ENCODE measurements at places on chromosomes 11 and 22. TPM values are rescaled to one million over a fixed set of nuclear protein-coding genes. Genes with fewer than 3 reads are reported as not detected.

NLRP14 gene
- not detected for total RNA-seq

DNA sequence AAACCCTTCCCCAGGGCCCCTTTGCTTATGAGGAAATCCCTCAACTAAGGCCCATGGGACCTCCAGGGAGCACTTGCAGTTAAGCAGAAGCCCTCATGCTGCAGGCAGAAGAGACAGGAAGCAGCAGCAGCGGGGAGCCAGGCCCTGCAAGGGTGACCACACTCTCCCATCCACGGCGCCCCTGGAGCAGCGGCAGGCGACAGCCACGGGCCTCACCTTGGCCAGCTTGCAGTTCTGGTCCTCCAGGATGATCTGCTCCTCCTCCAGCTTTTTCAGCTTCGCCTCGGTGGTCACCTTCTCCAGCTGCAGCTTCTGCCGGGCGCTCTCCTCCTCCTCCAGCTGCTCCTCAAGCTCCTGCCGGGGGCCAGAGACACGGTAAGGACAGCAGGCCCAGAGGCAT lies 47.0 kb downstream of the APOL1 start:
- H3K4me3 ChIP-seq, result no peak overlapping the region
- peaks cover 97% of the 10 kb centered on the region for H3K36me3 ChIP-seq
- H3K4me1 ChIP-seq, result peaks cover 40% of the 10 kb centered on the region

DNA sequence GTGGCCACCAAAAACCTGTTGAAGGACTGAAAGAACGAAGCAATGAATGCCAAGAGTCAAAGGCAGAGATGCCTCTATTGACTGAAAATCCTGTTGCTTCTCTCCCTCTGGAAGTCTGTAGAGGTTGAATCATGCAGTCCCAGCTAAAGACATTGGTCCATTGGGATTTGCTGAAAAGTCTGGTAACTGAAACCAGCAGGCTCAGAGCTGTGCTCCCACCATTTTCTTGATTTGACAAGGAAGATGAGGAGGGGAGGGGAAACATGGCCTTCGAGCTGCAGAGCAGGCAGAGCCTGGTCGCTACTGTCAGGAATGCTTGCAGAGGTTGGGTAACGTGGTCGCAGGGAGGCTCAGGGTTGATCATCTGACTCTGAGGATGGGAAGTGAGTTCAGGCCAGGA lies 72.8 kb upstream of the CSNK2A3 start:
- peaks cover 39% of the 10 kb centered on the region for H3K4me1 ChIP-seq
- no peak for DNase-seq
- H3K27me3 ChIP-seq, result no peaks in the 10 kb centered on the region
- H3K4me3 ChIP-seq, result no peak overlapping the region
- peaks cover 12% of the 10 kb centered on the region for H3K36me3 ChIP-seq

TMEM121B gene
- total RNA-seq, result 0.50 TPM

GRCh38 chr22:36225333-36225922 lies 13.9 kb downstream of the APOL2 start:
- H3K27me3 ChIP-seq, result no peaks in the 10 kb centered on the region
- DNase-seq, result no peak
- no peak overlapping the region for H3K27ac ChIP-seq

GRCh38 chr11:30605036-30605605 lies 19.0 kb upstream of the MPPED2 start:
- H3K4me3 ChIP-seq, result no peak overlapping the region
- H3K27ac ChIP-seq, result no peak overlapping the region
- DNase-seq, result no peak

GRCh38 chr11:95415837-95416304 lies 184.9 kb upstream of the SESN3 start:
- no peak overlapping the region for H3K27ac ChIP-seq
- H3K36me3 ChIP-seq, result no peaks in the 10 kb centered on the region
- no peak for DNase-seq
- H3K4me3 ChIP-seq, result no peak overlapping the region

GRAP2 gene
- total RNA-seq, result 5.8 TPM

GRCh38 chr11:78560153-78560552 lies 14.5 kb downstream of the NARS2 start:
- no peak overlapping the region for H3K4me3 ChIP-seq
- peaks cover 26% of the 10 kb centered on the region for H3K4me1 ChIP-seq
- no peak for DNase-seq
- no peaks in the 10 kb centered on the region for H3K27me3 ChIP-seq

DNA sequence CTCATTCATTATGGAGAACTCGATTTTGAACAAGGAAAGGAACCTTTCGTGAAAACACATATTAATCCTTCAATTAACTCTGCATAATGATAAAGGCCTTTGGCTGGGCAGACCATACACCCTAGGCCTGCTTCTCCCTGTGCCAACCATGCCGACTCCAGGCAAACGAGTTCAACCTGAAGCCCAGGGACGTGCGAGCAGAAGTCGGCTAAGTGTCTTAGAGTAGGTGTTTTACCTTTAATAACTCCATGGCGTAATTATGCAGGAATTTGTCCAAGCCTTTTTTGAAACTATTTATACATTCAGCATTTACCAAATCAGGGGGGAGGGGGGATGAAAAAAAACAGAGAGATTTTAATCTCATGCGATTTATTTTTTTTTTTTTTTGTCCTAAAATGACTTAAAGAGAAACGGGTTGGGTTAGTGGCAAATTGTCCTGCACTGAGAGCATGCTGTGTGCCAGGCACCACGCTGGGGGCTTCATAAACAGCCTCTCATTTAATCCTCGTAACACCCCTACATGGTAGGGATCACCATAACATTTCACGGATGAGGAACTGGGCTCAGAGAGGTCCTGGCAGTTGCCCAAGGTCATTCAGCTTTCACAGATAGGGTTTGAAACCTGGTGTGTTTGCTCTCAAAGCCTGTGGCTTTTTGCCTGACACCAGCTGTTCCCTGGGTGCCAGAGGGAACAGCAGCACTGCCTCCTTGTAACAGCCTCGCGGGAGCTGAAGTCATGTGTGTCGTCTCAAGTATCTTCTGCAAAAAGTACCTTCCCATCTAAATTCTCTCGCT lies 423.9 kb downstream of the MN1 start:
- no peak overlapping the region for H3K27ac ChIP-seq
- no peak overlapping the region for H3K4me3 ChIP-seq
- peak; percentile 45 for DNase-seq
- H3K36me3 ChIP-seq, result no peaks in the 10 kb centered on the region
- peaks cover 5% of the 10 kb centered on the region for H3K27me3 ChIP-seq
- no peaks in the 10 kb centered on the region for H3K4me1 ChIP-seq

DGCR6 gene
- total RNA-seq, result 2.5 TPM

C22orf31 gene
- not detected for total RNA-seq

- H3K36me3 ChIP-seq, result peaks cover 8% of the 10 kb centered on the region
- peaks cover 6% of the 10 kb centered on the region for H3K4me1 ChIP-seq
- no peak overlapping the region for H3K4me3 ChIP-seq
- no peaks in the 10 kb centered on the region for H3K27me3 ChIP-seq
These were observed 17.1 kb upstream of the TFIP11 start for GRCh38 chr22:26529345-26529744.

- peak; percentile 95 for DNase-seq
- no peak overlapping the region for H3K27ac ChIP-seq
- peak overlapping the region; percentile 42 for H3K4me3 ChIP-seq
- peaks cover 57% of the 10 kb centered on the region for H3K27me3 ChIP-seq
- no peaks in the 10 kb centered on the region for H3K36me3 ChIP-seq
- peaks cover 26% of the 10 kb centered on the region for H3K4me1 ChIP-seq
These were observed 1.1 kb downstream of the CALCB start for GRCh38 chr11:15074206-15075161.

GRCh38 chr11:116727990-116728389 lies 44.8 kb downstream of the BUD13 start:
- no peak for DNase-seq
- H3K27ac ChIP-seq, result no peak overlapping the region
- no peak overlapping the region for H3K4me3 ChIP-seq
- H3K4me1 ChIP-seq, result peaks cover 6% of the 10 kb centered on the region
- no peaks in the 10 kb centered on the region for H3K36me3 ChIP-seq
- no peaks in the 10 kb centered on the region for H3K27me3 ChIP-seq

DNA sequence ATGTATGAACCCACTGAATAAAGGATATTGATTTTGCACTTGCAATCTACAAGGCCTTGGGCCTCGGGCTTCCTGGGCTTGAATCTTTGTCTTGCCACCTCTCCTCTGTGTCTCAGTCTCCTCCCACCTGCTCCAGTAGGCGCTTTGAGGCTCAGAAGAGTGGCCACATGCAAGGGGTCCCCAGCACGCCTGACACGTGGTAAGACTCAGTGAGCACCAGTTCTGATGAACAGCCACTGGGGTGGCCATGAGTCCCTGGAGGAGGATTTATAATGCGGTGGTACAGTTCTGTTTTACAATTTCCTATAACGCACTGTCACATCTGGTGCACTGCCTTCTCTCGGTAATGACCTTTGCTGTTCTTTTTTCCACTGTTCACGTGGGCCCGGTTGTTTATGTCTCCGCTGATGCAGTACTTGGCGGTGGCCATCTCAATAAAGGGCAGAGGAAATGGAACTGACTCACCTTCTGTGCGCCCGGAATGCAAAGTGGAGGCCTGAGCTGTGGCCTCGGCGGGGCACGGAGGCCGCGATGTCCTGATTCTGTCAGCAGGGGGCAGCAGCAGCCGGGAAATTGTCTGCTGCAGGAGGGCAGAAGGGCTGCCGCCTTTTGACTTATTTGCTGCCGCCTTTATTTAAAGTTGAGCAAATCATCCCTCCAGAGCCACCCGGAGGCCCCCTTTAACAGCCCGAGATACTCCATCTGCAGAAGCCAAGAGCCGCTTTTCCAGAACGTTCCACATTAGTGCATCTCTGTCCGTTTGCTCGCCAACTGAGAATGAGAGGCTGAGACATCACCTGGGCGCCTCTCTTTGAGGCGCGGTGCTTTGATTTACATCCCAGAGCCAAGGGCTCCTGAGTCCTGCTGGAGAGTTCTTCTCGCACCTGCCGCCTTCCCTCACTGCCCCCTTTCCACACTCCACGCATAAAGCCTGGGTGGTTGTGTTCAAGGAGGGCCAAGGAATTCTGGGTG lies 6.0 kb upstream of the IFT27 start:
- H3K27me3 ChIP-seq, result peaks cover 3% of the 10 kb centered on the region
- no peaks in the 10 kb centered on the region for H3K36me3 ChIP-seq
- peak; percentile 95 for DNase-seq
- no peak overlapping the region for H3K4me3 ChIP-seq

DNA sequence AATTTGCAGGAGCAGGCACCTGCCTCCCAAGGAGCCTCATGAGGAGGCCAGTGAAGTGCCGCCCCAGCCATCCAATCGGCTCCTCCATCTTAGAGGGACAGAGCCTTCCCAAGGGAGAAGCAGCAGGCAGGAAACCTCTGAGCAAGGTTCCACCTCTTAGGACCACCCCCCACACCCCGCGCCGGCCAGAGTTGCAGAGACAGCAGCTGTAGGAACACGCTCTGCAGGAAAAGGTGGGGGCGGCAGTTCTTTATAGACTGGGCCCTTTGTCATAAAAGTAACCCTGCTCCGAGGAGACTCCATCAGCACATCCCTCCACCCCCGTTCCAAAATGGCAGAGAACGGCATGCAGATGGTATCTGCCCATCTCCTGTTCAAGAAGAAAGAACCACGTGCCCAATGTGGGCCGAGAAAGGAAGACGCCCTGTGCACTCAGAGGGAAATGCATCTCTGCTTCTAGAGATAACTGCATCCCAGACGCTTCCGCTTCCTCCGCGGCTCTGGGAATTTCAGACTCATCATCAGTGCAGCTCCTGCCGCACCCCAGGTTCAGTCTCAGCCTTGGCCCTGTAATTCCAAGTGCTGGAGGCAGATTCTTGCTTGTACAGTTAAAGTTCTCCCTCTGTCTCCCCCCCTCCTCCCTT lies 98.5 kb downstream of the SPATA19 start:
- no peaks in the 10 kb centered on the region for H3K4me1 ChIP-seq
- H3K36me3 ChIP-seq, result no peaks in the 10 kb centered on the region
- H3K27ac ChIP-seq, result no peak overlapping the region
- H3K4me3 ChIP-seq, result no peak overlapping the region
- no peaks in the 10 kb centered on the region for H3K27me3 ChIP-seq

DNA sequence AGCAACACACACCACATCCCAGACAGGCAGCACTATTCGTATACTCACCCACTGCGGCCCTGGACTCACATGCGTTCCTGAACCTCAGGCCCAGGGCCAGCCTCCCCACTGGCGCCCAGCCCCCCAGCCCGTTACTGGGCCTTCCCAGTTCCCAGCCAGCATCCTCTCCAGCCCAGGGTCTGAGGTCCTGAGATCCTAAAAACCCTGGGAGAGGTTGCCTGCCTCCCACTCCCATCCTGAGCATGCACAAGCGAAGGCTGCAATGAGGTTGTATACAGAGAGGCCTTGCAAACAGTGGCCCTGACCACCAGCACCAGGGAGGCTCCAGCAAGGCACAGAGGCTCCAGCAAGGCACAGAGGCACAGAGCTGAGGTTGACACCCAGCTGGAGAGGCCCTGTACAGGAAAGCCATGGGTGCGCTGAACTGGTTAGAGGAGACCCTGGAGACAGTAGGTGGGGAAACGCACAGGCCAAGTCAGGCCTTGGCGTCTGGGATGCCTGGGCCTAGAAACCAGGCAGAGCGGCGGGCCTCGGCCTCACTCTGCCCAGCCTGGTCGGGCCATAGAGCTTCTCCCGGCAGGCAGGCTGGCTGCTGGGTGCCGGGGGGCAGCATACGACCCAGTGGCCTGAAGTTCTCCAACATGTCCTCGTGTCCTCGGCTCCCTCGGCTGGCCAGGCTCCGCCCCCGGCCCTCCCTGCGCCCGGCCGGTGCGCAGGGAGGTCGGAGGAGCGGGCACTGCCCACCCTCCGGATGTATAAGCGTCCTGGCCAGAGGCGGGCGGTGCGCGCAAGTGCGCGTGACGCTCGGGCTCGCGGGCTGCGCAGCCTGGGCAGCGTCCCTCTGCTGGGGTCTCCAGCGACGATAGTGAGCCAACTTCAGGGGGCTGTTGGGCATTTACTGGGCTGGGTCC lies 2.3 kb upstream of the TBX1 start:
- H3K36me3 ChIP-seq, result no peaks in the 10 kb centered on the region
- DNase-seq, result no peak
- peaks cover 50% of the 10 kb centered on the region for H3K4me1 ChIP-seq
- no peak overlapping the region for H3K27ac ChIP-seq
- peaks cover 6% of the 10 kb centered on the region for H3K27me3 ChIP-seq

DNA sequence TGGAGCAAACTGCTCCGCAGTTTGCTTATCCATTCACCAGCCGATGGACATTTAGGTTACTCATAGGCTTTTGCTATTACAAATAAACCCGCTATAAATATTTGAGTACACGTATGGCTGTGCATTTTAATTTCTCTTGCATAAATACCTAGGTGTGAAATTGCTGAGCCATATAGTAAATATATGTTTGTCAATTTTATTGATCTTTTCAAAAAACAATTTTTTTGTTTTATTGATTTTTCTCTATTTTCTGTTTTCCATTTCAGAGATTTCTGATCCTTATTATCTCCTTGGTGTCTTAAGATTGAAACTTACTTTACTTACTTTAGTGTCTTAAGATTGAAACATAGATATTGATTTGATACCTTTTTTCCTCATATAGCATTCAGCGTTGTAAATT lies 4.5 kb downstream of the ZNF74 start:
- peaks cover 20% of the 10 kb centered on the region for H3K4me1 ChIP-seq
- H3K27ac ChIP-seq, result no peak overlapping the region
- H3K4me3 ChIP-seq, result no peak overlapping the region
- H3K27me3 ChIP-seq, result no peaks in the 10 kb centered on the region
- no peak for DNase-seq
- H3K36me3 ChIP-seq, result peaks cover 22% of the 10 kb centered on the region

IGSF9B gene
- 56.2 TPM for total RNA-seq

All from esophagus muscularis mucosa (tissue), 4 donors.